T1000 (cell line): ENCODE measurements at places on chromosomes 3 and 15.
A peak's percentile ranks its signal among the peaks of the same experiment; 100 is the strongest.

DNA sequence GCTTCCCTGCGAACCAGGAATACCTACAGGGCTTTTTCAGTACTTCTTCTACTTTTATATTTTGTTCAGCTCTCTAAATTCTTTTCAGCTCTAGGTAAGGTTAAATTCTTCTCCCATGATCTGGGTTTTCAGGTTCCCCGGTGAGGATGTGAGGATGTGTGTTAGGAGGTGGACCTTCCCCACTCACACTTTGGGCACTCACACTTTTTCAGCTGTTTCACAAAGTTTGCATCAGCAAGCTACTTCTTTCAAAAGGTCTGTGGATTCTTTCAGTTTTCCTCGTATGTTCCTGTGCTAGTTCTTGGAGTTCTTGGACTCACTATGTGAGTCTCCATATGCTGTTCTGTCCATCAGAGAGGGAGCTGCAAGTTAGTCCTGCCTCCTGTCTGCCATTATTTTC lies 13.9 kb upstream of the OR5K2 start:
- DNase-seq = no peak

- DNase-seq = no peak
Observed at GRCh38 chr3:151856118-151856517, 17.3 kb upstream of the SUCNR1 start.

GRCh38 chr3:161673866-161674265 lies 177.3 kb downstream of the OTOL1 start:
- DNase-seq = no peak

DNA sequence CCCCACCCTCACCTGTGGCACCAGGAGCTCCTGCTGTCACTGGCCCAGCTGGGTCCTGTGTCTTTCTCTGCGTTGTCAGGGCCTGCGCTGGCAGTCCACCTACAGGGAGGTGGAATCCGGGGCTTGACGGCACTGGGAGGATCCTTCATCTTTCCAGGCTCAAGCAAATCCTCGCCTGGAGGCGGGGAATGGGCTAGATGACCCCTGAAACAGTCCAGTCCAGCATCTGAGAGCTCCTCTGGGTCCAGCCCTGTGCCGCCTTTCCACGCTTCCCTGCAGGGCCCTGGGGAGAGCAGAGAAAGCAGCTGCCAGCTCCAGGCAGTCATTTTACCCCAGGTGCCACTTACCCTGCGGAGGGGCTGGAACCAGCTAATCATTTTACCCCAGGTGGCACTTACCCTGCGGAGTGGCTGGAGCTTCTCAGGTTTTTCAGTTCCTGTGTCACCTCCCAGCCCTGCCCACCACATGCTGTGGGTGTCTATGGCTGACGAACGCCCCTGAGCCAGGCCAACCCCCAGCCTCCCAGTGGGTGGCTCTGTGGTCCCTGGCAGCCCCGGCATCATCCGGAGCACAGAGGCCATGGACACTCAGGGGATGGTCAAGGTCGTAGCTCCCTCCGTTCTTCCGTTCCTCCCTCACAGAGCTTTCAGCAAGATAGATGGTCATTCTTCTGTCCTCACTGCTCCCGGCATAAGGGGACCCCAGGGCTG lies 17.9 kb upstream of the ADIPOQ start:
- DNase-seq = no peak

DNA sequence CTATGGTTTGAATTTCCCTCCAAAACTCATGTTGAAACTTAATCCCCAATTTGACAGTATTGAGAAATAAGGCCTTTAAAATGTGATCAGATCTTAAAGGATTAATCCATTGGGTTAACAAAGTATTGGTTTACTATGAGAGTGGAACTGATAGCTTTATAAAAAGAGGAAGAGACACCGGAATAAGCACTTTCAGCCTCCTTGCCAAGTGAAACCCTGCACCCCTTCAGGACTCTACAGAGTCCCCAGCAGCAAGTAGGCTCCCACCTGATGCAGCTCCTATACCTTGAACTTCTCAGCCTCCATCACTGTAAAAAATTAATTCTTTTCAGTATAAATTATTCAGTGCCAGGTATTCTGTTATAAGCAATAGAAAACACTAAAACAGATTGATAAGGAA lies 348.3 kb downstream of the CGGBP1 start:
- DNase-seq = no peak

DNA sequence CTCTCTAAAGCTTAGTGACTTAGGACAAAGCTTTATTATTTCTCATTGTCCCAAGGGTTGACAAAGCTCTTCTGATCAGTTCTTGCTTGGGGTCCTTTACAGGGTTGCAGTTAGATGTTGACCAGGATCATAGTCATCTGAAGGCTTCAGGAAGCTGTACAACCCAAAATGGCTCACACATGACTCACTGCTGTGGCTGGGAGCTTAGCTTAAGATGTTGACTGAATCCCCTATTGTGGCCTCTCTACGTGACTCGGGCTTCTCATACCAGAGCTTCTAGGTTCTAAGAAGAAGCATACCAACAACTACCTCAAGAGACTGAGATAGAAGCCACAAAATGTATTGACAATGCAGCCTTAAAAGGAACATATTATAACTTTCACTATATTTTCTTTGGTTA lies 569.6 kb upstream of the ROBO2 start:
- no peak for DNase-seq

DNA sequence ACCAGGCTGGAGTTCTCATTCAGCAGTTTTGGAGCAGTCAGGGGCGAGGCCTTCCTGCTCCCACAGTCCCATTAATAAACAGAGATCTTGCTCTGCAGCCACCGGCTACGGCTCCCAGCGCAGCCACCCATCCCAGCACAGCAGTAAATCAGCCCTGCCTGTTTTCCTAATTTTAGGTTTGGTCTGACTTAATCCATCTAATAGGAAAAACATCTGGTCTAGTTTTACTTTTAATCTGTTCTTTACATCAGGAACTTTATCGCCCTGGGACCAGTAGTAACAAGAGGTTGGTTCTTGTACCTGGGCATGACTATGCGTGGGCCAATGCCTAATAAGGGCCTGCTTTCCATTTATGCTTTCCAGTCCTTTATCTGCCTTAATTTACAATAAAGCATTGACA lies 264.0 kb upstream of the DPH6 start:
- DNase-seq = no peak

DNA sequence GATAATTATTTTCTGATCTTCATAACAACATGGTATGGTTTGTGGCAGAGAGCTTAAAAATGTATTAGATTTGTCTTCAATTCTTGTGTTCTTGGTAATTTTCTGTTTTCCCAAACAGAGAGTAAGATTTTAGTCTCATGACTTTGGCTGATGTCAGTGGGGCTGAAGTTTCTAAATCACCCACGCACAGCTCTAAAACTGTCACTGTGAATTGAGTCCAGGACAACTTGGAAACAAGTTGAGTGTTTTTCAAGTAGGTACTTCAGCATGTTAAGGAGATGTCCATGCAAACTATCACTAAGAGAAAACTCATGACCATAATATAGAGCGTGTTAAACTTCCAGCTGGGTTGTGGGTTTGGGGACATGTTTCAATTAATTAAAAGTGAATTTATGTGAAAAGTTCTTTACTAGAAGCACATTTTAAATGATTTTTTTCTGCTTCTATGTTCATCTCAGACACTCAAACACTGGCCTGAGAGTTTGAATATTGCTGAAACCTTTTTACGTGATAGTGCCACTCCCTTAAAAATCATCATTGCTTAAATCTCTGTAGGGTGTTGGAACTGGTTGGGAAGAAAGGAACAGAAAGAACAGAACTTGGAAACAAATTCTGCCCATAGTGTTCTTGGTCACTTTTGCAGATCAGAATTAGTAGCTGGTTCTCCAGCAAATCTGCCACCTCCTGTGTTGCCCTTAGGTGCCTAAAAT lies 89.8 kb downstream of the KLHL25 start:
- no peak for DNase-seq

DNA sequence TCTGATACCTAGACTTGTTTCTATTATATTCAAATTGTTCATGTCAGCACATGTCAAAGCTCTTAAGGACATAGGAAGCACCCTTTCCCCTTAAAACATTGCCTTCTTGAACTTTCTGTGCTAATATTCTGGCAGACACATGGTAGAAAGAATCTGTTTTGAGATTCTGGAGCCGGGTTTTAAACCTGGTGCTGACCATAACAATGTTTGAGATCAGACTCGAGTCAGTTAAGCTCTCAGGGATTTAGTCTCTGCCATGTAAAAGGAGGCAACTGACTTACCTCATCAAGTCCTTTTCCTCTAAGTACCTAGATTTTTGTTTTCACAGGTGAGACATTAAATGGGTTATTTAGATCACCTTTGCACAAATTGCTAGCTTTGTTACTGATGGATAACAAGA lies 38.9 kb downstream of the RBMS3 start:
- no peak for DNase-seq

- no peak for DNase-seq
Observed at GRCh38 chr15:89514596-89515406, 18.4 kb upstream of the RHCG start.

- DNase-seq = no peak
Observed at GRCh38 chr3:197283045-197283444, 15.4 kb downstream of the DLG1 start.

DNA sequence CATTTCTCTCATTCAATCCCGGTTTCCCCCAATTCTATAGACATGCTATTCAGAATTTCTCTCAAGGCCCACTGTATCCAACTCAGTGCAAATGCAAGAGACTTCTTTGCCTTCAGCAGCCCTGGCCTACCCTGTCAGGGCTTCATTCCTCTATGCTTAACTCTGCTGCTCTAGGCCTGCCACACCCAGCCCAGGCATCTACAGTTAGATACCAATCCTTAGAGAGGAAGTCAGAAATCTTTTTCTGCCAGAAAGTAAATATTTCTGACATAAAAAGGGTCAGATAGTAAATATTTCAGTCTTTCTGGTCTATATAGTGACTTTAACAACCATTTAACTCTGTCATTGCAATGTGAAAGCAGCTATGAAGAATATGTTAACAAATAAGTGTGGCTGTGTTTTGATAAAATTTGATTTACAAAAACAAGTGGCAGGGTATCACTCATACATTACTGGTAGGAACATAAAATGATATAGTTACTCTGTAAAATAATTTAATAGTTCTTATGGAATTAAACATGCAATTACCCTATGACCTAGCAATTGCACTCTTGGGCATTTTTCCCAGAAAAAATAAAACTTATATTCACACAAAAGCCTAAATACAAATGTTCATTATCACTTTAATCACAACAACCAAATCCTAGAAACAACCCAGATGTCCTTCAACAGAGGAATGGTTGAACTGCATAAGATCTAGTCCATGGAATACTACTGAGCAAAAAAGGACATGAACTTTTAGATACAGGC lies 942.0 kb downstream of the SQOR start:
- no peak for DNase-seq

DNA sequence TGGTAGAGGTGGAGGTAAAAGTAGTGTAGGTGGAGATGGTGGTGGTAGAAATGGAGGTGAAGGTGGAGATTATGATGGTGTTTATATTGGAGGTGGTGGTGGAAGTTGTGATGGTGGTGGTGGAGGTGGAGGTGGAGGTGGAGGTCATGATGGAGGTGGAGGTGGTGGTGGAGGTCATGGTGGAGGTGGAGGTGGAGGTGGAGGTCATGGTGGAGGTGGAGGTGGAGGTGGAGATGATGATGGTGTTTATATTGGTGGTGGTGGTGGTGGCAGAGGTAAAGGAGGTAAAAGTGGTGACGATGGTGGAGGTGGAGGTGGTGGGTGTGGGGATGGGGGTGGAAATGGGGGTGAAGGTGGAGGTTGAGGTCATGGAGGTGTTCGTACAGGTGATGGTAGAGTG lies 107.8 kb downstream of the ASB7 start:
- DNase-seq = no peak

- DNase-seq = peak; percentile 67
Observed at GRCh38 chr15:43440721-43441281, 52.2 kb downstream of the TP53BP1 start.

DNA sequence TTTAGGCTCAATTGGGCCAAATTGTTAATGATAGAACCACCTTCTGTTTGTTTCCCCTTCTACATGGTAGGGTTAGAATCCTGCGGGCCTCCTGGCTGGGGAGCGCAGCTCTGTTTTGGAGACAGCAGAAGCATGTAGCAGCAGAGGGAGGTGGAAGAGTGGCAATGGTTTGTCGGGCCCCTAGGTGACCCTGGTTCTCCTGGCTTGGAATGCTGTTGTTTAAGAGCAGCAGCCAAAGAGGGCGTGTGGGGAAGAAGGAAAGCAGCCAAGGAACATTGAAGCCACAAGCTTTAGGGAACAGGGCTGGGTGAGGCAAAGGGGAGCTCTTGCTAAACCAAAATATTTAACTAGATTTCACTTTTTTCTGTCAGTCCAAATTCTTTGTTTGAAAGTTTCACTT lies 213.7 kb upstream of the NR2E3 start:
- DNase-seq = no peak

DNA sequence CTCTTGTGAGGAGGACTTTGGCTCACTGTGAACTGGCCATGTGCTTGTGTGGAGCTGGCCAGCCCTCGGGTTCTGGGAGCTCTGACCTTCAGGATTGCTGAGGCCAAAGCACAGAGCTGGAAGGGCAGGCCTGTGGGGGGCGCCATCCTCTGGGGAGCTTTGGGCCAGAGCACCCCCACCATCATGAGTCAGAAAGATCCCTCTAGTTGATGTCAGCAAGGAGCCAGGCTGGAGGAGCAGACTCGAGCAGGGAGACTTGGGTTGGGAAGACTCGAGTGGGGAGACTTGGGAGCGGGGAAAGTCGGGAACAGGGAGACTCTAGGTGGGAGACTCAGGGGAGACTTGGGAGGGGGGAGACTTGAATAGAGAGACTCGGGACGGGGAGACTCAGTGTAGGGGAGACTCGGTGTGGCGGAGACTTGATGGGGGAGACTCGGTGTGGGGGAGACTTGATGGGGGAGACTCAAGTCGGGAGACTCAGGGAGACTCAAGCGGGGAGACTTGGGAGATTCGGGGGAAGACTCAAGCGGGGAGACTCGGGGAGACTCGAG lies 37.7 kb upstream of the PLXNA1 start:
- DNase-seq = no peak

- DNase-seq = no peak
Observed at GRCh38 chr15:68423359-68424296, 8.3 kb downstream of the ITGA11 start.

DNA sequence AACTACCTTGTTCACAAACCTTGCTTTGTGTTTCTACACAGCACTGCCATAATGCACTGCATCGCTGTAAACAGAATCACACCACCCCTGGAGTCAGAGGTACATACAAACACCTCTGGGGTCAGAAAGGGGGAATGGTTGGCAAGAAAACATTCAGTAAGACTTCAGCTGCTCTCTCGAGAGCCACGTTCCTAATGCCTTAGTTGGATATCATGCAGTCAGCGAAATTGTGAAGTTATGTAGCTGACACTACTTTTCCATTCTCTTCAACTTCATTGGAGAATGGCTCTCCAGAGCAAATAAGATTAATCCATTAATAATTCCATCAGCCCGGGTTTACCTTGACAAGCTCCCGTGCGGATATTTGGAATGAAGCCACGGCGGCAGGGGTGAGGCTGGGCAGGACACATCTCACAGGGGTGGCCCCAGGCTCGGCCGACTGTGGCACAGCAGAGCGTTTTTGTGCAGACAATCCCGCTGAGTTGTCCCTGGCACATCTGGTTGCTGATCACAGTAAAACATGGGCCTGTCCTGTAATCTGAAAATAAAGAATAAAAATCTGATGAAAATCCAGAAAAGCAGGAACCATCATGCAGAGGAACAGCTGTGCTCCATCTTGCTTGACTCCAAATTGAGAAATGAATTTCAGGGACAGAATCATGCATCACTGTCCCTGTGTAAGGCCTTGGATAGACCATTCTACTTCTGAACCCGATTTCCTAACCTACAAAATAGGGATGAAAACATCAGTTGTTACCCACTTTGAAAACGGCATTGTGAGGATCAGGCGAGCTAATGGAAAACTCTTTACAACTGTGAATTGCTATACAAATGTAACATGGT lies 108.0 kb downstream of the FBN1 start:
- no peak for DNase-seq
